ENCODE measurements at places on chromosomes 7 and 10. TPM values are rescaled to one million over a fixed set of nuclear protein-coding genes. Genes with fewer than 3 reads are reported as not detected.

SPDYE6 gene
- polyA plus RNA-seq = 0.36 TPM

CLRN3 gene
- polyA plus RNA-seq = not detected

NUDT13 gene
- polyA plus RNA-seq = 1.3 TPM

MYPN gene
- not detected for polyA plus RNA-seq

CDHR1 gene
- not detected for polyA plus RNA-seq

CALCR gene
- not detected for polyA plus RNA-seq

LIPK gene
- not detected for polyA plus RNA-seq

WNT8B gene
- not detected for polyA plus RNA-seq

TSPAN15 gene
- polyA plus RNA-seq = not detected

CDCA7L gene
- polyA plus RNA-seq = 128 TPM

ANKRD1 gene
- not detected for polyA plus RNA-seq
